ENCODE measurements at places on chromosomes 2 and 18.

DNA sequence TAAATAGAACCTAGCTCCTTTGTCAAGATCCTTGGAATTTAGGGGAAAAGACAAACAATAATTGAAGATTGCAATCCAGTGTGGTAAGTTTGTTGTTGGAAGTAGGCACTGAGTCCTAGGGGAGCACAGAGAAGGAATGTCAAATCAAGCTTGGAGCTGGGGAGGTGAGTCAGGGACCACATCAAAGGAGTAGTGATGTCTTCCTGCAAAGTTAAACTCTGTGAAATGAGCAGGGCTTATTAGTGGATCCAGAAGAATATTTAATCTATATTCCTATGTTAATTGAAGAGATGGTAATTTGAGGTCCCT, 41.7 kb upstream of the NABP1 start:
- no peak for DNase-seq

GRCh38 chr2:96356889-96357288, 21.3 kb downstream of the NCAPH start:
- DNase-seq: no peak

DNA sequence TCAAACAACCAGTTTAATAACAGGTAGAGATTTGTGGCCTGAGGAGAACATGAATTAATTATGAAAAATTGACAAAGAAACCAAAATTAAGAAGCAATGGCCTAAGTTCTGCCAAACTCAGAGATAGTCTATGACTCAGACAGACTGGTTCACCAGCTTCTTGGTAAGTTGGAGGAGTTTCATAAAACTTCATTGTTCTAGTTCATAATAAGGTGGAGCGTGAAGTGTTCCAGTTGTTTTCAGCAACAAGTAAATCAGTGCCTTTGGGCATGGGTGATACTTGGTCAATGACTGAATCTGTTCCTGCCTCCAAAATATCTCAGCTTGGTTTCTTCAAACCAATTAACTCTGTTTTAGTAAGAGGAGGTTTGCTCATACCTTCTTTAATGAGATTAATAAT, 40.0 kb downstream of the SLC40A1 start:
- DNase-seq: no peak

- no peak for DNase-seq
These were observed 69.6 kb downstream of the KLHL29 start for GRCh38 chr2:23454501-23455120.

DNA sequence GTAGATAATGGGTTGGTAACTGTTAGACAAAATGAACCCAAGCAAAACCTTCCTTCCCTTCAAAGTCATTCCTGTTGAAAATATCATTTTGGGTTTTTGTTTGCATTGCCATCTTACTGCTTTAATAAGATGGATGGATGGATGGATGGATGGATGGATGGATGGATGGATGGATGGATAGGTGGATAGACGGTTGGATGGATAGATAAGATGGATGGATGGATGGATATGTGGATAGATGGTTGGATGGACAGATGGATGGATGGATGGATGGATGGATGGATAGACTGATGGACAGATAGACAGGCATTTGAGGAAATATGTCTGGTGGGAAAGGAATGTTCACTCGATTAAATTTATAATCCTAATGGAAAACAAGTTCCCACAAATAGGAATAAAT, 133.2 kb downstream of the COL4A4 start:
- DNase-seq: no peak

DNA sequence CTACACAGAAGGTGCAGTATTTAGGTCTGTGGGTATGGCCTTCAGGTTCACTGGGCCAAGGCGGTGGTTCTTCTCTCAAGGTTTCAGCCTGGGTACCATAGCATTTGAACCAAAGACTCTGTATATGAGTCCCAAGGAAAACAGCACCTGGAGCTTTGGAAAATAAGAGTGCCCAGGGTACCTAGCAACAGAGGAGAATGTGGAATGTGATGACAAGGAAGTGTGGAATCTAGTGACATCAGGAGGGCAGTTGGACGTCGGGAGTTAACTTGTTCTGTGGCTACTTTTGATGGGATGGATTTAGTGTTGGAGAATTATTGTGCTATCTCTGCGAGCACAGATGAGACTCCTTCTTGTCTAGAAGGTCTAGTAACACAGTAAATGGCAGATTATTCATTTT, 201.2 kb downstream of the NOL4 start:
- no peak for DNase-seq

GRCh38 chr2:105801961-105802360, 57.2 kb downstream of the NCK2 start:
- no peak for DNase-seq

GRCh38 chr2:212360068-212360460, 178.5 kb downstream of the ERBB4 start:
- no peak for DNase-seq

GRCh38 chr2:201130524-201131186, 14.7 kb downstream of the CFLAR start:
- no peak for DNase-seq

DNA sequence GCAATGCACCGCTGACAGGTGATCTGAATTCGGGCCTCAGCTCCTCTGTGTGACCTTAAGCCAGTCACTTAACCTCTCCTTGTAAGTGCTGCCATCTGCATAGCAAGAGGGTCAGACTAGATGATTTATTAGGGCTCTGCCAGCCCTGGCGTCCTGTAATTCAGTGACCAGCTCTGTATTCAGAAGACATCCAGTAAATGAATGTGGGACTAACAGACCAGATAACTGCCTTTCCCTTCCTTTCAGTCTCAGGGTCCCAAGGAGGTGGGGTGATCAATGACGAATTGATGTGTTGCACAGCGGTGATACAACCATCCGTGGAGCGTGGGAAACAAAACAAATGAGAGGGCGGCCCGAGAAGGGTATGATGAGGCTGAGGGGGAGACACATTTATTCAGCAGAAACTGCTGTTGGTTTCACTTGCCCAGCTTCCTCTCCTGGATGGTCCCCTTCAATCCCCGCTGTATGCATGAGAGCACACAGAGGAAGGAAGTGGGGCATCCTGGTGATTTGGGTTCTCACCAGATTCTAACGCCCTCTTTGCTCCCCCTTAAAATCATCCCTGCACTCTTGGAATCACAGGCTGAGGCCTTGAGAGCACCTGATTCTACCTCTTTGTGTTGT, 92.8 kb downstream of the VIT start:
- DNase-seq: no peak

DNA sequence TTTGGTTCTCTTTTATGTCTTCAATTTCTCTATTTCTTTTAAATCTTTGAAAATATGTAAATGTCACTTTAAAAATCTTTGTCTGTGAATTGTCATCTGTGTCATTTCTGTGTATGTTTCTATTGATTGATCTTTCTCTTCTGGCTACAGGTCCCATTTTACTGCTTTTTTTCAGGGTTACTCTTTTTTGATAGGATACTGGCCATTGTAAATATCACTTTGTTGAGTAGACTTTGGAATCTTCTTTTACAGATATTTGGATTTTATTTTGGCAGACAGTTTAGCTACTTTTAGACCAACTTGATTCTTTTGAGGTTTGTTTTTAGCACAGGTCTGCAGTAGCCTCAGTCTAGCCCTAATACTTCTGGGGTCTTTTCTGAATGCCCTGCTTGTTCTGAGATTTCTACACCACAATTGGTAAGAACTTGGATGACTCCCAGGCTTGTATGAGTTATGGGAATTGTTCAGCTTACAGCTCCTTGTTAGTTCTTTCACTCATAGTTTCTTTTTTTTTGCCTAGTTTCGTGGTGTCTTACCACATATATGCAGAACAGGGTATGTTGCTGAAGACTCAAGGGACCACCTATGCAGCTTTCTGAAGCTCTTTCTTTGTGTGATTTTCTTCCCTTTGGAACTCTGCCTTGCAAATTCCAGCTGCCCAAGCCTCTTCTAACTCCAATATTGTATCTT, 122.2 kb downstream of the QPCT start:
- DNase-seq: no peak

DNA sequence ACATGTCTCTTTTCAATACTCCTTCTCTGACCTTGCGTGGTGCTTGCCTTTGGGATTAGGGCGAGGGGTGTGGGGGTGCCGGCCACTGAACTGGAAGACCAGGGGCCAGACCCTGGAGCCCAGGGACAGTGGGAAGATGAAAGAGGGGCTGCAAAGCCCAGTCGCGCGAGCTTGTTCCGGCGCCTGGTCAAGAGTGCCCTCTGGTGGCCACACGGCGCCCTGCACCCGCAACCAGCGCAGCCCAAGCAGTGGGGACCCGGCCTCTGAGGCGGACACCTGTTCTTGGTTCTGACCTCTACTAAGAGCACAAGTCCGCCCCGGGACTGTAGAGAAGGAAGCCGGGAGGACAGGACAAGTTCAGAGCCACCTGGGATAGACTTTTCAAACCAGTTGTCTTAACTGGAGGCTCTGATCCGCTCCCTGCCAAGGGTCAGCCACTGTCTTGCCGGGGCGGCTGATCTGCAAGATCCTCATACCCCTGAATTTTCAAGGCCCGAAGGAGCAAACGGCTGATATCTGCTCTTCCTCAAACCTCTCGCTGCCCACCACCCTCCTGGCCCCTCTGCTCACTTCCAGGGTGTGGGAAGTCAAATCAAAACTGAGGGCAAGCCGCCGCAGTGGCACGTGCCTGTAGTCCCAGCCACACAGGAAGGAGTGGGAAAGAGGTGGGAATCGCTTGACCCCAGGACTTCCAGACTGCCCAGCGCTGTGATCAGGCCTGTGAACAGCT, 14.9 kb upstream of the MSH6 start:
- peak; percentile 69 for DNase-seq

DNA sequence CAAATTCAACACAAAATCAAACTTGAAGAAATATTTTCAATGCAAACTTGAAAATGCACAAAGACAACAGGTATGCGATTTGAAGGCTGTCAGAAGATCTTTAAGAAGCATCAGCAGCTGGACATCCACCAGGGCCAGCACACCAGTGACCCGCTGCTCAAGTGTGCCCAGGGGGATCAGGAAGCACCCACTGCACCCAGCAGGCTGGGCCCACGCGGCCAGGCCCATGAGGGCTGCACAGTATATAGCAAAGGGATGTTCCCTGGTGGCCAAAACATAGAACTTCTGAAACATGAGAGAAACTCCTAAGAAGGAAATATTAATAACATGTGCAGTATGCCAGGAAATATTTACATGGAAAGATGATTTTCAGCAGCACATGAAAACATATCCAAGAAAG, 25.0 kb downstream of the WDFY1 start:
- DNase-seq: no peak

- DNase-seq: no peak
These were observed 103.0 kb downstream of the DNER start for GRCh38 chr2:229611360-229611759.

DNA sequence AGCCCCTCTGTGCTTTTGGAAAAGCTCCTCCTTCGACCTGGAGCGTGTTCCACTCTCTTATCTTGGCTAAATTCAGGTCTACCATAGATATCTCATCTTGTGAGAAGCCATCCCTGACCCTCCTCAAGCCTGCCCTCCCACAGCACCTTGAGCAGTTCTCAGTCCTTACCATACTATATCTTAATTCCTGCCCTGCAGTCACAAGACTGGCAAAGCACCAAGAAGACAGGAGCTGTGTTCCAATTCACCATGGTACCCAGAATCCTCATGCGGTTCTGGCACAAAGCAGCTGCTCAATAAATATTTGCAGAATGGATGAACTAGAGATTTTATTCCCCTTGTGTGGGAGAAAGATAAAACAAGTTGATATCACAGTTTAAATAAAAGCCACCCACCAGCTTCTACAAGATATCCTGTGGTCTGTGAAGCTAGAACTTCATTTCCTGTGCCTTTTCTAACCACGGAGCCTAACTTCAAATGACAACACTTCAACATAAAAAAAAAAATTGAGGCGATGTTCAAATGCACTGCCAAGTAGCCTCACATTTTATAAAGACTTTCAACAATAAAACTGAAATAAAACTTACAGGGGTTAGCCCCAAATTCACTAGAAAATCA, 19.5 kb downstream of the MARCHF4 start:
- no peak for DNase-seq

DNA sequence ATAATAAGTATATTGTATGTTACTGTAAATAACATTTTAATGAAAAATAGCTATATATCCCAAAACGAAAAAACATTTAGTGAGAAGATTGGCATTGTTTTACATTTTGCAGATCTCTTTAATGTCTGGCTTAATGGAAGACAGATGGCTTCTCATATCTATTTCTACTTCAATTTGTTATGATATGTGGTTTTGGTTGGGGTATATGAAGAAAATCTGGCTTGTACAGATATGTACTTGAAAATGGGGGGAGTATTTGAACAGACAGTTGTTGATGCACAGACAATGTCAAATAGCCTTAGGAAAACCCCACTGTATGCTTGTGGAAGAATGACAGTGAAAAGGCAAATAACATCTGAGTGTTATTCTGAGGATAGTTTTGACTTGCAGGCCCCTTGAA, 23.6 kb upstream of the GMCL1 start:
- DNase-seq: no peak

DNA sequence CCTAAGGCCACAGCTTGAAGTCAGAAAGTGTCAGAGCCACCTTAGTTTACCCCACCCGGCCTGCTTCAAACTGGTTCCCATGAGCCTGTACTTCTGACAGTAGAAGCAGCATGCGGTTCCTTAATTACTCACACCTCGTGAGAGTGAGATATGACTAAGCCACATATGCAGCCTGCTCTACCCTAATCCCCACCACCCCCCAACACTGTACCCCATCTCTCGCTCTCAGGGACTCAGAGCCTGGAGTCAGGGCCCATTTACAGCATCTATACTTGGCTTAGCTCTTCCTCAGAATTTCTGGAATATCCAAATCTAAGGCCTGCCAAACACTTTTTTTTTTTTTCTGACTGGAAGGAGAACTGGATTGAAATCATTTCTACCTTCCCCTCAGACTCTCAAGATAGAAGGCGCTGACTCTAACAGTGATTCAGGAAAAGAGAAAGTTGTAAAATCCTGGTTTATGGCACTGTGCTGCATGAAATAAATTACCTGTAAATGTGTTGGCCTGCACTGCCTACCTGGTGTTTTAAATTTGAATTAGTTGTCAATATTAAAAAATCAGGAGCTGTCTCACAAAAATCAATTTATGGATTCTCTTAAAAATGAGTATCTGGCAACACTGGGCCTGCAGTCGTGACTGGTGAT, 360.0 kb downstream of the RND3 start:
- DNase-seq: no peak

DNA sequence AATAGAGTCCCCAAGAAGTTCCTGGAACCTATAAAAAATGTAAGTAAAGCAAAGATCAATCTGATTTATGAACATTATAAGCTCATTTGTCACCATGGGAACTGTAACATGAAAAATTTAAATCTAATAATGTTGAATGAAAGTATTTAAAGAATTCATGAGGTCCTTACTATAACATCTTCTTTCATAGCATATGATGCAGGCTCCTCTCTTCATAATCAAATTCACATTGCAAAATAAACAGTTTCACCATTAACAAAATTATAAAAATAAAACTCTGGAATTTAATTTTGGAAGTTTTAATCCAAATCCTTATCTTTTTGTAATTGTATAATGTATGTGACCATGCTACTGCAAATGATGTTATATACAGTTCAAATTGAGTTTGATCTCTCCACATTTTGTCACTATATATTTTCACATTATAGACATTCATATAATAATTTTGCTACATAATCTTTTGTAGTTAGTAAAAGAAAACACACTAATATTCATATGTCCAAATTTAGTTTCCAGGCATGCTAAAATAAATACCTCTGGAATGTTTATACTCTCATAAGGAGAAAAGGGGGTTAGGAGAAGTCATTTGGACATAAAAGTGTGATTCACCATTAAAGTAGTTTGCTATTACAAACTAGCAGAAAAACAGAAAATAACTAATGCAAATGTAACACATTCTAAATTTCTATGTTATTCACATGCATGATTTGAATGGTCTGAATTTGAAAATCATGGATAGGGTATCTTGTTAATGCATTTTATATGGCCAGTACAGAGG, 954.1 kb downstream of the DSC3 start:
- no peak for DNase-seq

GRCh38 chr2:57957238-57957637, 89.4 kb upstream of the VRK2 start:
- DNase-seq: no peak

- no peak for DNase-seq
These were observed 33.1 kb upstream of the TTC39C start for GRCh38 chr18:23981369-23981980.

All from stimulated activated CD4-positive, alpha-beta T cell treated with anti-CD3 and anti-CD28 coated beads, Interleukin-12 subunit alpha, Interleukin-12 subunit beta, amount 100 ng/mL, for 4 hours (primary cell).